ENCODE measurements at places on chromosomes 16 and 17.
A peak's percentile ranks its signal among the peaks of the same experiment; 100 is the strongest.

GRCh38 chr17:49727380-49727779 is 19.6 kb upstream of the SLC35B1 start:
- DNase-seq, result no peak

GRCh38 chr17:81422776-81423697 is 27.8 kb downstream of the BAHCC1 start:
- no peak for DNase-seq

DNA sequence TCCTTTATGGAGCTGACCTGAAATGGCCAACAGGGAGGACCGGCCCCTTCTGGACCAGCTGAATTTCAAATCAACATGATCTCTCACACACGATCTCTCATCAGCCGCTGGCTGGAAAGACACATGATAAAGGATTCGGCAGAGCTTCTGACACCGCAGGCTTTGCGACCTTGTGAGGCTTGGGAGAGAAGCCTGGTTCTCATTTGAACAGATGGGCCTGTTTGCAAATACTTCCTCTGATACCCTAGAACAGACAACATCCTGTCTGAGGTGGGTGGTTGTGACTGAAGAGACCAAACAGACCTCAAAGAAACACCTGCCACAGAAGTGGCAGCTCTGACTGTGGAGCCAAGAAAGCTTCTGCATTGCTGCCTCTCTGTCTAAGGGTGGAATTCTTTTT is 77.9 kb upstream of the SDK2 start:
- peak; percentile 10 for DNase-seq

DNA sequence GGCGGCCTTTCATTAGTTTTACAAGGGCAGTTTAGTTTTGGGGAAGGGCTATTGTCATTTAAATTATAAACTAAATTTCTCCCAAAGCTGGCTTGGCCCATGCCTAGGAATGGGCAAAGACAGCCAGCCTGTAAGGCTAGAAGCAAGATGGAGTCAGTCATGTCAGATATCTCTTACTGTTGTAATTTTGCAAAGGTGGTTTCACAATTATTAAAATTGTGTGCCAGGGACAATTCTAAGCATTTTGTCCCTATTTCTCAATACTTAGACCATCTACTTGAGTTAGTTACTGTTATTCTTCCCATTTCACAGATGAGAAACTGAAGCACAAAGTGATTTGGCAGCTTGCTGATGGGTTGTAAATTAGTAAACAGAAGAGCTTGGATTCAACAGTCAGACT is 467.7 kb upstream of the GOT2 start:
- DNase-seq, result no peak

DNA sequence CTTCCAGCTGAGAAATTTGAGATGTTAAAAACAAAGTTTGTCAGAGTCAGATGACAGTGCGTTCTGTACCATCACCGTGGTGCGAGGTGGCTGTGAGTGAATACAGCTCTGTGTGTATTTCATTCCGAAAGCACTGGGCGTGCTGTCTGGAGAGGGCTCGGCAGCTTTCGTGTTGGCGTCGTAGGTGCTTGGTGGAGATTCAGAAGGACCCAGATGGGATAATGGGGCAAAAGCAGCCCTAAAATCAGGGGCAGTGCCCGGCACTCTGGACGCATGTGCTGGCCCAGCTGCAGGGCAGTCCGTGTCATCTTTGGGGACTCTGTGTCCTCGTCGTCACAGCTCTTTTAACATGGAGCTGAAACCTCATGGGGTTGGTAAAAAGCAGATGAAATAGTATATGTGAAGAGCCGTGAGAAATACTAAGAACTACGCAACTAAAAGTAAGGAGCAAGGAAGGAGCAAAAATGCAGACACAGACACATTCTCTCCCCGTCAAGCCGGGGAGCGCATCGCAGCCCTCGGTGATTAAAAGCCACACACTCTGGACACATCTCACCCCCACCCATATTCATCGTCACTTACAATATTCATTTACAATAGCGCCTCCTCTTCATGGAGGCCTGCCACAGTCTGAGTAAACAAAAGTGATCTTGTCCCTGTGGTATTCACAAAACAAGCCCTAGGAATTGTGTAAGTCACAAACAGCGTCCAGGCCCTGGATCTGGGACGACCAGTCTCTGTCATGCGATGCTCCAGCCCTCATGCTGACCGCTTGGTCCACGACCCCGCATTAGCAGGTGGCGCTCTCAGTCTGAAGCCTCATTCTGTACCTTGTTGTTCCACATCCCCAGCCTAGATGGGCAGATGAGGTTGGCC is 206.7 kb downstream of the RPTOR start:
- no peak for DNase-seq

DNA sequence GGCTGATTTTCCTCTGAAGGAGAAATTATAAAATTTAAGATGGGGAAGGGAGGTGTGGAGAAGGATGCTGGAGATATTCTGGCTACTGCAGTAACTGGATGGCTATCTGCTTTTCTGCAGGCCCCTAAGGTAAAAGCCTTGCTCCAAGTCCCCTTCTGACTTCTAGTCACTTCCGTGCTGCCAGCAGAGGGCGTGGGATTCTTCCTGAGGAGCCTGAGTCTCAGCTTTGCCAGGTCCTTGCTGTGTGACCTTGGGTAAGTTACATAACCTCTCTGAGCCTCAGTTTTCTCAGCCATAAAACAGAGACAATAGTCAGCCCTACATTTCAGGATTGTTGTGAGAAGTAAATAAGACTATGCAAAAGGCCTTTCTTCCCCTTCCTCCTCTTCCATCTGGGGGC is 24.3 kb upstream of the TMEM220 start:
- DNase-seq, result no peak

DNA sequence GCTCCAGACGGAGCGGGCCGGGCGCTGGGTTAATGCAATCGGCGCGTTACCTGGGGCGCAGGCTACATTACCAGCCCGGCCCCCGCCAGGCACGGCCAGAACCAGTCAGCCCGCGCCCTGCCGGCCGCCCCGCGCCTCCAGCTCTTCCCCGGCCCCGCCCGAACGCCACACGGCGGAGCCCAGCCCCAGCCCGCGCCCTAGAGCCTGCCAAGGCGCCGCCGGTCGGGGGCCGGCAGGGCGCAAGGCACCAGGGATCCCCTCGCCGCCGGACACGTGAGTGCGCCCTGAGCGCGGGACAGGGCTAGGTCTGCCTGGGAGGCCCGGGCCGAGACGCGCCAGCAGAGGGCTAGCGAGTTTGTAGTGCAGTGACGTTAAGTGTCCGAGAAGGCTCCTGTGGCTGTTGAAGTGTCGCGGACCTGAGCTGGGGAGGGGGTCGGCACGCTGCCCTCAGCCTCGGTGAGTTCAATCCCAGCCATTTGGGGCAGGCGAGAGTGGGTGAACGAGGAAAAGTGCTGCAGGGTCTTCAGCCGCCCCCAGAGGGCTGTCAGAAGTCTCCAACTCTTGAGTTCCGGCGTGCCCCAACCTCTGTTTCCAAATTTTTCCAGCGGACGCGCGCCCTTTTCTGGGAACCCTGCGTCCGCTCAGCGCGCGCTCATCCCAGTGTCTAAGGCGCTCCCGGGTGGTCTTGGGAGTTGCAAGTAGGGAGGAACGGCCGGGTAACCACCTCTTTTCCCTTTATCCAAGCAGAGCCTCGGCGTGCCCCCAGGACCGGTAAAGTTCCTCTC is at the start of gene SLC6A2:
Gene SLC6A2 (plus strand): TSS at position 92 of the 785 bp plus-strand sequence. CDS start 707 bp downstream, outside the sequence.
- DNase-seq, result no peak

DNA sequence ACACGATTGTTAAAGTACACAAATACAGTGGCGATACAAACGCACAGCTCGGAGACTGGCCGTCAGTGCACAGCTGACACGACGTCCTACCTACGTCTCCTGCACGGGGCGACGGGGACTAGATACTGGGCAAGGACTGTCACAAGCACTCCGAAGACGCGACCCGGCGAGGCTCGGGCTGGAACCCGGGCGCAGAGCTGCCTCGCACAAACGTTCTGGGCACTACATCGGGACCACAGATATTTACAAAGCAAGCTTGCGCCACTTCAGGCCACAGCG is 13.8 kb downstream of the SLC16A3 start:
- no peak for DNase-seq

DNA sequence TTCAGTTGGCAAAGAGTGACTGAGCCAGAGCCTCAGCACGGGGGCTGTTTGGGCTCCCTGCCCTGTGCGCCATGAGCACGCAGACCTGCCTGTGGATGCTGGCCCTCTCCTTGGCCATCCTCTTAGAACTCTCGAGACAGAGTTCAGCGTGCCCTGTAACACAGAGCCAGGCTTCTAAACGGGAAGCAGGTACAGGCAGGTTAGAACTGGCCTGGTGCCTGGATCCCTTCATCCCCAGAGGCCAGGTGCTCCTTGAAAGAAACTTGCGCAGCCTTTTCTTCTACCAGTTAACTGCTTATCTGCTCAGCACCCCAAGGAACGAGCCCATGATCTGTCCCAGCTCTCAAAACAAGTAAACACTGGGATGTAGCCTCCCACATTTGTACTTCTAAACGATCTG is 6.9 kb downstream of the CCNF start:
- no peak for DNase-seq

Measured in T-helper 9 cell (primary cell).